ENCODE measurements at places on chromosomes 11 and 22.

DNA sequence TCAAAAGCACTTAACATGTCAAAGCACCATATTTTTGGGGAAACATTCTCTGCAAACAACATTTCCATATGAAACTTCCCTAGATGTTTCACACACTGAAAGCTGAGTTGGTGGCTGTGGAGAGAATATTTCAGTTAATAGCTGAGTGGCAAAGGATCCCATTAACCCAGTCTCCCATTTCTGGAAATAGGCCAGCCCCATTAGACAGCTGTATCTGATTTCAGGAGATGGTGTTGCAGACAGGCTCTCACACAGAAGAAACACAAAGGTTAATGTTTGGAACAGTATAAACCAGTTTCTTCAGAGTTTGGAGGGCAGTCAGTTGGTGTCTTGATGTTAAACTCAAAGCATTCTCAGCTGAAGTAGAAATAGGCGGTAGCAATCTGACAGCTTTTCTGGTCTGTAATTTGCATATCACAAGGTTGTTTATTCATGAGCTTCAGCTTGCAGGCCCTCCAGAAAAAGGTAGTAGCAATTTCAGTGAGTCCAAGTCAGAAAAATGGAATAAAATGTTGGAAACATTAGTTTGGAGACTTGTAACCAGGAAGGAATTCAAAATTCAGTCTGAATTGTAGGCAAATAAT lies 15.5 kb upstream of the ZBTB44 start:
- no peak for DNase-seq

DNA sequence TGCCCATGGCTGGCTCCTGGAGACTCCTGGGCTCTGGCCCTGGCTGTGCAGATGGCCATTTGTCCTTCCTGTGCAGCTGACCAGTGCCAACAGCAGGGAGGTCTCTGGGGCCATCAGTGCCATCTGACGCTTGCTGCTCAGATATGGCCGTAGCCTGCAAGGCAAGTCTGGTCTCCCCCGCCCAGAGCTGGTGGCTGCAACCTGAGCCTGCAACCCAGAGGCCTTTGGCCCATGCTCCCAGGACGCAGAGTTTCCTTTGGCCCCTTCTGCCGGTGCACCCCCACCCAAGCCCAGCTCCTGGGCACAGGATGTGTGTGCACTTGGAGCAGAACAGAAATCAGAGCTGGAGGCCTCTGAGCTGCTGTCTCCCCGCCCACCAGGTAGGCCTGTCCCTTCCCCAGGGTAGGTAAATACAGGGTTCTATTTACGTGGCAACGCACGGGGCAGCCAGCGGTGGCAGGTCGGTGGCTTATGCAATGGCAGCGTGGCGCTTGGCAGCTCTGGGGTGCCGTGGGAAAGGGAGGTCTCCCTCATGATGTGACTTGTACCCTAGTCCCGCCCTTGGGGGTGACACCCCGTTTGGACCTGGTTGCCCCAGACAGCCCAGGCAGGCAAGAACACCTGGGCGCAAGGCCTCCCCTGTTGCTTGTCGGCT lies 21.0 kb upstream of the MYEOV start:
- no peak for DNase-seq

GRCh38 chr11:60915248-60915914 lies 1.4 kb downstream of the TMEM109 start:
- DNase-seq = peak; percentile 57

DNA sequence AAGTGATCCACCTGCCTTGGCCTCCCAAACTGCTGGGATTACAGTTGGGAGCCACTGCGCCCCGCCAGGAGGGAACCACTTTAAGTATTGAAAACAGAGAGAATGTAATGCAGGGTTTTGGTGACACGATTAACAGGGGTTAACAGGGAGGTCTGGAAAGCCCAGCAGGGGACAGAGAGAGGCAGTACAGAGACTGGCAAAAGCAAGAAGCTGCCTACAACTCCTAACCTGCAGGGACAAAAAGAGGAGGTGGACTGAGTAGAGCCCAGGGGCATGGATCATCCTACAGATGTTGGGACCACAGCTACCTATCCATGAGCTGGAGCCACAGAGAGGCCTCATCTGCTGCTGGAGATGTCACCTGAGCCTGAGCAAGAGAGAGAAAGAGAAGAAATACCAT lies 1.7 kb upstream of the SPINDOC start:
- DNase-seq = no peak

DNA sequence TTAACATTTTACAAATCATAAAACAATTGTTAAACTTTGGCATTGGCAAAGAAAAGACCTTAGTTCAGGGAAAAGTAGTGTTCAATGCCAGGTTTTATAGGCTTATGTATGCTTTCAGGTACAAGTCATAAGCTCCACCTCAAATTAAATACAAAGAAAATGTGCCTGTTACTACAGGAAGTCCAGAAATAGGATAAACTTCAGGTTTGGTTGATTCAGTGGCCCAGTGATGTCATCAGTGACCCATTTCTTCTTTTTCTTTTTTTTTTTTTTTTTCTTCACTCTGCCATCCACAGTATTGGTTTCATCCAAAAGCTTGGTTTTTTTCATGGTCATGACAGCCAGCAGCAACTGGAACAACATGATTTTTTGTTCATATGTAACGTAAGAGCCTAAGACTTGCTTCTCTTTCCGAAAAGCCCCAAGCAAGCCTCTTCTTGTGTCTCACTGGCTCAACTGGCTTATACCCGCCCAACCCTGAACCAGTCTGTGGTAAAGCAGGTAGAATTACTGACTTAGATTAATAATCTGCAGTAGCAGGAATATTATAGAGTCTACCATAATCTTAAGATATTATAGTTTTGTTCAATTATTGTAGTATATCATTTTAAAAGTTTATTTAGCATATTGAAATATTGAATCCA lies 46.2 kb downstream of the TTC17 start:
- DNase-seq = no peak

- no peak for DNase-seq
These were observed 10.4 kb upstream of the MRPL17 start for GRCh38 chr11:6693342-6694228.

- DNase-seq = no peak
These were observed 180.7 kb downstream of the MPPED1 start for GRCh38 chr22:43592476-43592875.

DNA sequence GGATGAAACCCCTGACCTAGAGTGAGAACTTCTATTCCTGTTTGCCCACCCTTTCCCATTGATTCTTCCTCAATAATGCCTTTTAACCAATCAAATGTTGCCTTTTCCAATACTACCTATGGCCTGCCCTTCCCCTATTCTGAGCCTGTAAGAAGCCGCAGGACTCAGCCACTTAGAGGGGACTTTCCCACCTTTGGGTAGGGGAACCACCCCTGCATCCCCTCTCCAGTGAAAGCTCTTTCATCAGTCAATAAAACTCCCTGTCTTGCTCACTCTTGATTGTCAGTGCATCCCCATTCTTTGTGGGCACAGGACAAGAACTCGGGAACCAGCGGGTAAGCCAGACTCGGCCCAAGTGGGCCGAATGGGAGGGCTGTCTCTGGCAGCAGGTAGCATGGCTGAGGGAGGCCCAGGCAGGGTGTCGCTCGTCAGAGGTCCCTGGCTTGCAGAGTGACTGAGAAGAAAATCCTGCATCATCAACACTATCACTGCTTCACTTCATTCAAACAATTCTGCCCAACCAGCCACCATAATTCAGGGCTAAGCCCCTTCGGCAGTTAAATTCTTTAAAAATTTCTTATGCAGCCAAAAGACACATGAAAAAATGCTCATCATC lies 30.4 kb downstream of the LDHAL6A start:
- DNase-seq = no peak

- no peak for DNase-seq
These were observed 370.9 kb downstream of the TBC1D22A start for GRCh38 chr22:47133061-47133969.

- DNase-seq = no peak
These were observed 193.7 kb upstream of the TBCEL start for GRCh38 chr11:120830085-120830620.

Measured in Kasumi-1 (cell line).